ENCODE measurements at places on chromosomes 5 and 9. TPM values are rescaled to one million over a fixed set of nuclear protein-coding genes. Genes with fewer than 3 reads are reported as not detected.

GRCh38 chr9:133188006-133188842 lies 20.8 kb downstream of the OBP2B start:
- no peak for DNase-seq

GRCh38 chr5:181265092-181265671 lies 4.2 kb upstream of the TRIM52 start:
- no peak for DNase-seq

GRCh38 chr9:105458404-105458803 lies 10.6 kb downstream of the FSD1L start:
- DNase-seq = no peak

- DNase-seq = no peak
These were observed 43.7 kb downstream of the FGF18 start for GRCh38 chr5:171462928-171463861.

GRCh38 chr5:68646144-68646543 lies 430.6 kb downstream of the PIK3R1 start:
- DNase-seq = no peak

- no peak for DNase-seq
These were observed 94.9 kb downstream of the PDE8B start for GRCh38 chr5:77305222-77305846.

DNA sequence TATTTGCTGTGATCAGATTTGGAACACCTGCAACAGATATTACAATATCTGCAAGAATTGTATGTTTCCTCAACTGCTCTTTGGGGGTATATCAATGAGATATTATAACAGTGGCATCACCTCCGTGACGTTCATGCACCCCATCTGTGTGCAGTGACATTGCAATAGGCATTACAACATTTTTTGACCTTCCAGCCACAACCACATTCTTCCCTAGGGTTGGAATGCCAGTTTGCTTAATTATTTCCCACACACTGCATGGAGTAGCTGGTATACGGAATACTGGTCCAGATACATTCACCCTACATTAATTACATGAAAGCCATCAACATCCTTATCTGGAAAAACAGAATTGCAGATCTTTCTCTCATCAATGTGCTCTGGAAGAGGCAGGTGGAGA lies 42.3 kb downstream of the FBXO4 start:
- DNase-seq = no peak

DNA sequence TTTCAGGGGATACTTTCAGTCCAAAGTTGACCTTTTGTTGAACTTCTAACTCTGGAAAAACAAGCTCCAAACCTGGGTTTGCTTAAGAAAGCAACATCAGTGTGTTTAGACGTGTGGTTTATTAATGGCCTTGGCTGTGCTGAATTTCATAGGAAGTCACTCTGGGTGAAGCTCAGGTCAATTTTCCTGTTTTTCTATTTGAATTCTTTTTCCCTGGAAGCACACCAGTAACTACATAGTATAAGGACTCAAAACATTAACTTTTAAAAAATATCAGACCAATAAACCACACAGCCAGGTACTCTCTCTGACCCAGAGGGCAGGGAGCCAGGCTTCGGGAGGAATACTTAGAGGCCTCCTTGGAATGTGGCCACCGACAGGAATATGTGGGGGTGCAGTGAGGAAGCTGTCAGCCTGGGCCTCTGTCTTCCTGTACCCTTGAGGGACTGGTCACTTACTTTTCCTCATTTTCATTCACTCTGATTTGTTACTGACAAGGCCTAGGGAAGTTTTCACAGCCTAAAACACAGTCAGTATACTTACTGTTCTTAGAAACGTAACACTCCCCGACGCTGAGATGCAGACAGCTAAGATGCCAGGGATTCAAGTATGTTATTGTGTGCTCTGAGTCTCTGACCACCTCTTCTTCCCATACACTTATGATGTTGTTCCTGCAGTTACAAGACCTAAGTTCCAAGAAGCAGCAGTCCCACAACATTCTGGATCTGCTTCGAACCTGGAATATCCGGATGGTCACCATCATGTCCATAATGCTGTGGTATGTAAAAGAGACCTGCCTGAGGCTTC lies 18.9 kb downstream of the SLC22A5 start:
- no peak for DNase-seq

Gene PFN3
- not detected for total RNA-seq

Gene PCDHA7
- total RNA-seq = not detected

Gene SLIT3
- 11.6 TPM for total RNA-seq
